ENCODE measurements at places on chromosomes 1 and 21.

DNA sequence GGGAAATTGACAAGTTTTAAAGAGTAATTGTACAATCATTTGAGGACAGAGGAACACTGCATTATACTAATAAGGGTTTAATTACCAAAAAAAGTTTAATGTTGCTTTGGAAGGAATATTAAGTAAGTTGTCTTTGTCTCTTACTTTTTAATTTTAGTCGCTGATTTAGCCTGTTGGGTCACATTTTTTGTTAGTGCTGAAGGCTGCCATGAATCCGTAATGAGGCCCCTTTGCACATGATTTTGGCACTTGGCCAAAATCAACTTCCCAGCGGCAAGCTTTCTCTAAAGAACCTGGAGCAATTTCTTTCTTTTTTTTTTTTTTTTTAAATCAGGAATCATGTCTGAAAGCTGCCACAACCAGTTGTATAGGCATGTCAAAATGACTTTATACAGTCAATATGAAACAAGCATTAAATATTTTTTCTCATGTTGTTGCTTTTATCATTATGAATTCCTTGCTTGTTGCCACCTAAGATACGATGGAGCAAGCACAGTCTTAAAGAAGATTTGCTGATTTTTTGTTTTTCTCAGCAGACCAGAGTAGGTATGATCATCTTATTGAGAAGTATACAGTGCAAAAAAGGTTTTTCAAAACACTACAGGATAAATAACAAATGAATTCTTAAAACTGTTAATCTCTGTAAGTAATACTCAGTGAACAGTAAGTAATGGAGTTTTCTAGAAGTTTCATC lies 690.4 kb downstream of the USP25 start:
- no peak for ATAC-seq
- H3K27me3 ChIP-seq, result no peaks in the 10 kb centered on the region
- H3K27ac ChIP-seq, result no peak overlapping the region
- no peak overlapping the region for H3K4me3 ChIP-seq
- no peaks in the 10 kb centered on the region for H3K36me3 ChIP-seq

DNA sequence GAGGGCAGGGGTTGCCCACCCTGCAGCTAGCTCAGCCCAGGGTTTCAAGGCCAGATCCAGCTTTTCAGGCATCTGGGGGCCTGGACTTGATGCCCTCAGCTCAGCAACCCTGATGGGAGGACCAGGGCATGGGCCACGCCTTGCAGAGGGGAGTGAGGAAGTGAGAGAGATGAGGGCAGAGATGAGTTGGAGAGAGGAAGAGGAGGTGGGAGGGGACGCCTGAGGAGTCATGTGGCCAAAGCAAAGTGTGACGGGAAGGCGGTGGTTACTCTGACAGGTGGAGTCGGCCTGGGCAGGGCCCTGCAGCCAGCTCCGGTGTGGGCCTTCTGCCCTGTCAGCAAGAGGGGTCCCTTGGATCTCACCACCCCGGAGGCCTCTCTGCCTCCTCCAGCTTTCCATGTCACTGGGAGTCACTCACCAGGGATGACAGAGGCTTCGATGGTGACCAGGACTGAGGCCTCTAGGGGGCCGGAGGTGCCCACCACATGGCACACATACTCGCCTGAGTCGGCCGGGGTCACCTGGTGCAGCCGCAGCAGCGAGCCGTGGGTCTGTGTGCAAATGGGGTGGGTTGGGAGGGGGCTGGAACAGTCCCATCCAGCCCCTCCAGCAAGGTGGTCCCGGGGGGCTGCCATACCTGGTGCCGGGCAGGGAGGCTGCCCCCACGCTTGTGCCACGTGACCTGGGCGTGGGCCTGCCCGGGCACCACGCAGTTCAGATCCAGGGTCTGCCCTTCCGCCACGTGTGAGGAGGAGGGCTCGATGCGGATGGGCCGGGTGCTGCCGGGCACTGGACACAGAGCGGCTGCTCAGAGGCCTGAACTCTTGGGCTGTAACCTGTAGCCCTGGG lies 40.4 kb downstream of the LDLRAD2 start:
- peak overlapping the region; percentile 14 for H3K27ac ChIP-seq
- no peaks in the 10 kb centered on the region for H3K27me3 ChIP-seq
- H3K4me1 ChIP-seq, result peaks cover 5% of the 10 kb centered on the region
- H3K4me3 ChIP-seq, result no peak overlapping the region
- ATAC-seq, result peak; percentile 66

DNA sequence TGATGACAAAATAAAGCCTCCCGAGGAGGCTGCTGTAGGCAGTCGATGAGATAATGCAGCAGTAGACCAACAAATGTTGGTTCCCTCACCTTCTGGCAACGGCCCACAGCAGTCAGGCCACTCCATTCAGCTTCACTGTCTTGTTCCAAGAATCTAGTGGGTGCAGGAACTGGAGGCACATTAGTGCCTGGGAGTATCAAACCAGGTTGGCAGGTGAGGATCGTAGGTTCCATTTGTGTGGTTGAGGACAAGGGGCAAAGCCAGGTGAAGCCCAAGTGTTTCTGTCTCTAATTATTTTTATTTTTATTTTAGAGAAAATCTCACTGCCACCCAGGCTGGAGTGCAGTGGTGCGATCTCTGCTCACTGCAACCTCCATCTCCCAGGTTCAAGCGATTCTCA lies 13.3 kb downstream of the FBXO2 start:
- no peak for ATAC-seq
- no peaks in the 10 kb centered on the region for H3K36me3 ChIP-seq
- no peak overlapping the region for H3K27ac ChIP-seq
- peaks cover 5% of the 10 kb centered on the region for H3K27me3 ChIP-seq

- H3K4me3 ChIP-seq, result no peak overlapping the region
- ATAC-seq, result no peak
- H3K27ac ChIP-seq, result no peak overlapping the region
- H3K36me3 ChIP-seq, result no peaks in the 10 kb centered on the region
These were observed 181.9 kb upstream of the KCNK2 start for GRCh38 chr1:214900590-214900989.

GRCh38 chr1:215635827-215636226 lies 68.7 kb downstream of the KCTD3 start:
- no peak for ATAC-seq
- H3K36me3 ChIP-seq, result no peaks in the 10 kb centered on the region
- peaks cover 8% of the 10 kb centered on the region for H3K27me3 ChIP-seq
- no peak overlapping the region for H3K4me3 ChIP-seq
- no peaks in the 10 kb centered on the region for H3K4me1 ChIP-seq
- no peak overlapping the region for H3K27ac ChIP-seq

DNA sequence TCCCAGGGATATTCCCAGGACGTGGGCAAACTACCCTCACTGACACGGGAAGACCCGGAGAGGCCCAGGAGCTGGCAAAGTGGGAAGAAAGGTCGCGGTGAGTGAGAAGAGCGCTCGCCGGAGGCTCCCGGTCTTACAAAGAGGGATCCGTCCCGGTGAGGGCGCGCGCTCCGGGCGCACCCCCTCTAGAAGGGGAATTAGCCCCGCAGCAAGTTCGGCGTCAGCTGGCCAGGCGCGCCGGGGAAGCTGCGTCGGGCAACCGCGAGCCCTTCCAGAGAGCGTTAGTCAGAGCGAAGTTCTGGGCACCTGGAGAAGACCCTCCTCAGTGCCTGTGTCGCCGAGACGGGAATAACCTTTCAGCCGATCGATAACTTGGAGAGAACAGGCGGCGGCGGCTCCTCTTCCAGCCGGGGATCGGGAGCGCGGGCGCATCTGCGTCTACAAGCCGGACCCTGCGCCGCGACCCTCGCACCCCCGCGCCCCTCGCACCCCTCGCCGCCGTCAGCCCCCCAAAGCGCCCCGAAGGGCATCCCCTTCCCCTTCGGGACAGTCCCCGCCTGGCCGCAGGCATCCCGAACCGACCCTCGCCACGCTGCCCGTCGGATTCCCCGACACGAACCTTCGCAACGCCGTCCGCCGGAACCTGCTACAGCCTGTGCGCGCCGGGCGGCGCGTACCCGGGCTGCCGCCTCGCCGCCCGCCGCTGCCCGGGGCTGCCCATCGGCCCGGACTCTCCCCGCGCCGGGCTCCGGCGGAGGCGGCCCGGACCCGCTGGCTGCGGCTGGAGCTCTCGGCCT lies 485 bp downstream of the SIPA1L2 start:
- peaks cover 27% of the 10 kb centered on the region for H3K4me1 ChIP-seq
- peak overlapping the region; percentile 87 for H3K4me3 ChIP-seq
- H3K27me3 ChIP-seq, result no peaks in the 10 kb centered on the region
- peaks cover 7% of the 10 kb centered on the region for H3K36me3 ChIP-seq

- H3K4me3 ChIP-seq, result no peak overlapping the region
- no peak overlapping the region for H3K27ac ChIP-seq
- no peaks in the 10 kb centered on the region for H3K36me3 ChIP-seq
- H3K4me1 ChIP-seq, result no peaks in the 10 kb centered on the region
- H3K27me3 ChIP-seq, result peaks cover 24% of the 10 kb centered on the region
These were observed 239.7 kb downstream of the ATG4C start for GRCh38 chr1:63023637-63024036.

GRCh38 chr1:77288275-77288674 lies 6.5 kb downstream of the AK5 start:
- no peak for ATAC-seq
- H3K4me1 ChIP-seq, result no peaks in the 10 kb centered on the region
- no peak overlapping the region for H3K4me3 ChIP-seq
- peaks cover 4% of the 10 kb centered on the region for H3K27me3 ChIP-seq

GRCh38 chr1:3772715-3773571 lies at the start of gene SMIM1:
Gene SMIM1, plus strand, starts transcription at chr1:3772749. Its CDS starts 2,625 bp downstream, at chr1:3775374.
- H3K27ac ChIP-seq, result no peak within 1 kb of the TSS
- H3K36me3 ChIP-seq, result no peaks in the 10 kb centered on the region
- ATAC-seq, result no peak
- H3K27me3 ChIP-seq, result no peaks in the 10 kb centered on the region

- H3K4me1 ChIP-seq, result peaks cover 15% of the 10 kb centered on the region
- no peaks in the 10 kb centered on the region for H3K27me3 ChIP-seq
- H3K27ac ChIP-seq, result peak overlapping the region; percentile 82
- peaks cover 39% of the 10 kb centered on the region for H3K36me3 ChIP-seq
- H3K4me3 ChIP-seq, result no peak overlapping the region
- ATAC-seq, result no peak
These were observed 25.0 kb downstream of the WNT4 start for GRCh38 chr1:22117851-22118250.

- no peak overlapping the region for H3K27ac ChIP-seq
- no peak overlapping the region for H3K4me3 ChIP-seq
- peaks cover 8% of the 10 kb centered on the region for H3K27me3 ChIP-seq
- no peaks in the 10 kb centered on the region for H3K4me1 ChIP-seq
- no peak for ATAC-seq
- no peaks in the 10 kb centered on the region for H3K36me3 ChIP-seq
These were observed 51.5 kb downstream of the MYOM3 start for GRCh38 chr1:24060482-24060881.

Data from activated T-helper 17 cell treated with anti-CD3 and anti-CD28 coated beads, Interleukin-2, amount 50 U/mL, for 72 hours (primary cell).